Inflammatory macrophage treated with lipopolysaccharide for 1 hour (primary cell): ENCODE measurements at places on chromosomes 7 and 10.
A peak's percentile ranks its signal among the peaks of the same experiment; 100 is the strongest.

DNA sequence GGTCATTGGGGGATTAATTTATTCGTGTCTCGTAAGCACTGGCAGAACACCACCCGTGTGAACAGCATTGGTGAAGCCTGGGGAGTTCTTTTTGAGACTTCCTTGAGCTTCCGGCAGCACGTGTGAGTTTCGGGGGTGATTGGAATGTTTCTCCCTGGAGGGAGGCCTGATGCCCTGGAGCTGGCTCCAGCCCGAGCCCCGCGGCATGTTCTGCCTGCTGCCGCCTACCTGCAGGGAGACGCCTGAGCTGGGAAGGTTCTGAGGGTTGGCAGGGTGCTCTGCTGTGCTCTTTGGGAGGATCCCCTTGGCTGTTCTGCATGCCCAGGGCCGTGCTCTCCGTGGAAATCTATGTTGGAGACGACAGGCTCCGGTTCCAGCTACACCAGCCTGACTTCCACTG is 159.3 kb downstream of the MGMT start:
- no peak for DNase-seq

GRCh38 chr7:102992938-102993717 is 80.3 kb downstream of the LRRC17 start:
- DNase-seq = peak; percentile 5

- DNase-seq = no peak
Measured at GRCh38 chr10:109924967-109925620, 1.8 kb upstream of the XPNPEP1 start.

GRCh38 chr7:2616387-2617324 is 15.1 kb upstream of the TTYH3 start:
- no peak for DNase-seq

DNA sequence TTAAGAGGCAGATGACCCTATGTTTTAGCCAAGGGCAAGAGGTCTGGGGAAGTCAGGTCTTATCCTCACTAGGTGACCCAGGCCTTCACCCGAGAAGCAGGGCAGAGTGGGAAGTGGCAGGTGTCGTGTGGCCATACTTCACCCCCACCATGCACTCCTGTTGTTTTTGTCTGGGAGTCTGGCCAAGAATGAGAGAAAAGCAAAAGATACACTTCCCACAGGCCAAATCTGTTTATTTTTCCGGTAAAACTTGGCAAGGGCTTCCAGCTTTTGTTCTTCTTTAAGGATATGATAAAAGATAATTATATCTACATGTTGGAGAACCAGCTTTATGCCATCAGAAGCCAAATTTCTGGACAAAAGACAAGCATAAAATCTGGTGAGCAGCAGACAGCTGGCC is 137.4 kb upstream of the CDC14C start:
- DNase-seq = no peak

GRCh38 chr7:157008206-157009169 is 2.0 kb downstream of the MNX1 start:
- no peak for DNase-seq

GRCh38 chr10:26481914-26482550 is 43.9 kb downstream of the APBB1IP start:
- DNase-seq = peak; percentile 79

- no peak for DNase-seq
Measured at GRCh38 chr7:11319491-11320274, 346.0 kb downstream of the PHF14 start.

- DNase-seq = no peak
Measured at GRCh38 chr10:119095640-119096039, 8.3 kb upstream of the DENND10 start.

- no peak for DNase-seq
Measured at GRCh38 chr7:148905093-148905666, 21.1 kb upstream of the EZH2 start.

DNA sequence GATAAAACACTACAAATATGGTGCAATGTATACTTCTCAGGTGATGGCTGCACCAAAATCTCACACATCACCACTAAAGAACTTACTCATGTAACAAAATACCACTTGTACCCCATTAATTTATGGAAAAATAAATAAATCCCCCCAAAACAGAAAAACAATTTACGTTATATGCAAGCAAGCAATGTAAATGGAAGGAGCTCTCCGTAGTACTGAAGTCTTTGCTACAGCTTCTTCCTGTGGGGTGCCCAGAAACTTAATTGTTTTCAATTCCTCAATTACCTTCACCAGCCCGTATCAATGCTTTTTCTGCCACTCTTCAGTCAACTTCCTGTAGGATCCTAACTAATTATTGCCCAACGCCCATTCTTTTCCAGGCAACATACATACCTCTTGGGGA is 138.1 kb downstream of the RELN start:
- DNase-seq = no peak

DNA sequence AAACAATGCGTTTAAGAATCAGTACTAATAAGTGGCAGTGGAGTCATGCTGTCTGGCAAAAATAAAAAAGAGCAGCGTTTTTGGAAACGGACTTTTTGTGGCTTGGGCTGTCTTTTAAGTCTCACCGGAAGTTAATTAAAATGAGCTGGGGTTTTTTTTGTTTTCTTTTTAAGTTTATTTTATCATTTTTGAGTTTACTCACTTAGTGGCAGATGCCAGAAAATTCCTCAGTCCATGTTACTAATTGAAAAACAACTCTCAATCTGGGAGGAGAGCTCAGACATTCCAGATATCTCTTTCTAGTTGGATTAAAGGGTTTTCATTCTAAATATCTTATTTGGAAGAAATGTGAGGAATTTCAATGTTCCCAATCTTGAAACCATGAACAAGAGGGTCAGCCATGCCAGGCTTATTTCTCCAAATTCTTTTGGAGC is 133.8 kb upstream of the AGR3 start:
- no peak for DNase-seq

GRCh38 chr7:50185208-50185607 is 92.2 kb upstream of the ZPBP start:
- peak; percentile 56 for DNase-seq

- DNase-seq = no peak
Measured at GRCh38 chr7:52518869-52519268, 516.6 kb upstream of the POM121L12 start.

- no peak for DNase-seq
Measured at GRCh38 chr7:128020159-128020558, 11.1 kb downstream of the LRRC4 start.

DNA sequence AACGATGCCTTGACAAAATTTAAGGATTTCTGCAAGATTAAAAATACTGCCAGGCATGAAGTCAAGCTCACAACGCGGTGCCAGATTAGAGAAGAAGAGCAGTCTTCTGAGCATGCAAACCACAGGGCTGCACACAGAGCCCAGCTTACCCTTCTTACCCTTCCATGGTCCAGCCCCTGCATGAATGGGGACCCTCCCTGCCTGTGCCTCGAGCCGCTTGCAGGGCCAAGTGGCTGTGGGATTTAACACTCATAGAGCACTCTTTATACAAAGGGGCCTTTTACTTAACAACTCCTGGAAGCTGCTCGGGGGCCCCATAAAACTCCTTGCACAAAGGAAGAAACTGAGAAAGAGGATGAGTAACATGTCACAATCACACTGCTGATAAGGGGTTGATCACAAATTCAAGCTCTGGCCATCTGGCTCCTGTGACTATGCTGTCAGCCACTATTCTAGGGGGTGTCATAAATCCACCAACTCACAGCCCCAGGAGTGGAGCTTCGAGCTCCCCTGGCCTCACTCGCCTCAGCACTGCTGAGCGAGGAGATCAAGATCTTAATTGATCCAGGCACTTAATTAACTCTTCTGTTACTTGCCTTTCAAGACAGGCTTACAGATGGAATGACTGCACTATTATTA is 514.8 kb downstream of the TNS3 start:
- DNase-seq = no peak

DNA sequence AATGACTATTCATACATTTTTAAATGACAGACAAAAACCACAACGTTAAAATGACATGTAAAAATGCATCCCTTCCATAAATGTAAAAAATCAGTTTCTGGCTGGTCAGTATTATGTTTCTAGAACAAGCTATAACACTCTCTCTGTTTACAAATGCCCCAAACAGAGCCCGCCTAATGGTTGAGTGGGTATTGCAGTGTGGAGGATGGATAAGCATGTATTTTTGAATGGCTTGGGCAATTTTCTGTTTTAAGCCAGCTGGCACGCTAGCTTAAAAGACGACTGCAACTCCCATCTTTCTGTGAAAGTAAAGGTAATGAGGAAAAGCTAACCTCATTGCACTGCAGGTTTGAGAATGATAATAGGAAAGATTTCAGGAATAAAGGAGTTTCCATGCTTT is 430.7 kb downstream of the PARD3 start:
- DNase-seq = no peak

DNA sequence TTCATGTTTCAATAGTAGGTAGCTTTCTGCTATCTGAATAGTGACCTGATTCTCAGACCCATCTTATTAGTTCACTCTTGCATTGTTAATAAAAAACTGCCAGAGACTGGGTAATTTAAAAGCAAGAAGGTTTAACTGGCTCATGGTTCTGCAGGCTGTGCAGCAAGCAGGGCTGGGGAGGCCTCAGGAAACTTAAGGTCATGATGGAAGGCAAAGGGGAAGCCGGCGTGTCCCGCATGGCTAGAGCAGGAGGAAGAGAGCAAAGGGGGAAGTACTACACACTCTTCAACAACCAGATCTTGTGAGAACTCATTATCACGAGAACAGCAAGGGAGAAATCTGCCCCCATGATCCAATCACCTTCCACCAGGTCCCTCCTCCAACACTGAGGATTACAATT is 185.2 kb upstream of the PITRM1 start:
- peak; percentile 20 for DNase-seq

DNA sequence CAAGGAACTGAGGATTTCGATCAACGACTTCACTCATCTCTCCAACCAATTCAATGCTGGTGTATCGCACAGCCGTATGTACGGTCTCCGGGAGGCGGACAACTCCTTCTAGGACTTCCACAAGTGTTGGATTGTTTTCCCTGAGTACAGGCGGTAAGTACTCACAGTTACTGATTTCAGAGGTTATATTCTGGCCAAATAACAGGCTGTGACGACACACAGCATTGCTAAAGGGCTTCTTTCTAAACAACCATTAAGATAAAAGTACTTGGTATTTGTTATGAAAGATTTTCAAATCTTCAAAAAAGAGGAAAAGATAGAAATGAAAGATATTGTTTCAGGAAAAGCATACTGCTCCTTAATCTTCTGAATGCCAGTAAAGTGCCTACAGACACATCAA is 52.2 kb downstream of the IRF5 start:
- no peak for DNase-seq

DNA sequence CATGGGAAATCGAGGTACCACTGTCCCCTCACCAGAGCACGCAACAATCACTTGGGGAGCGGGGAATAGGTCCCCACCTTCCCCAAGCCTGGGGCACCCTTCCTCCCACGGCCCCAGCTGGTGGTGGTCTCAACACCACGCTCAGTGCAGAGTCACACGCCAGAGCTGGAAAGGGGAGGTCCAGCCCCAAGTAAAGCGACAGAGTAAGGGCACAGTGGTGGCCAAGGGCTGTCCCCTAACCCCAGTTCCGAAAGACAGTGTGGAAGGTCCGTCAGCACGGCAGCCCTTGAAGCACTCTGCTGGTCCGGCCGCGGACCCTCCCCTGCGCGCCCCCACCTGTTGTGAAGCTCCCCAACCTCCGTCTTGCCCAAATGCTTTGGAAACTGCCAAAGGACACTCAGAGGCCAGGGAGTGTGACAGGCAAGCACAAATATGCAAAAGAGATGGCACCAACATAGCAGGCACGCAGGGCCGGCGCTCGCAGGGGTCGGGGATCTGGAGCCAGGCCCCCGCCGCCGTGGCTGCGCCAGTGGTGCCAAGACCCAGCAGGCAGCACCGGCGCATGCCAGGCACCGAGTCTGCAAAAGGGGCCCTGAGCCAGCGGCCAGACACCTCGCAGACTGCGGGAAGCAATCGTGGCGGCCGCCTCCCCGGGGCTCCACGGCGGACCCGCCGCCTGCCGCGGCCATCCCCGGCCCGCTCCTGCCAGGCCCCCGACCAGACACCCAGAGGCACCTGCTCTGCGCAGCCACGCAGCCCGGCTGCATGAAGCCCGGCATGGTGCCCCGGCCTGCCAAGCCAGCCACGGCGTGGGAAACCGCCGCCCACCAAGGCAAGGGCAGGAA is 51.6 kb upstream of the SRRM3 start:
- no peak for DNase-seq

GRCh38 chr10:102604439-102604841 is 39.8 kb upstream of the TRIM8 start:
- DNase-seq = peak; percentile 33

DNA sequence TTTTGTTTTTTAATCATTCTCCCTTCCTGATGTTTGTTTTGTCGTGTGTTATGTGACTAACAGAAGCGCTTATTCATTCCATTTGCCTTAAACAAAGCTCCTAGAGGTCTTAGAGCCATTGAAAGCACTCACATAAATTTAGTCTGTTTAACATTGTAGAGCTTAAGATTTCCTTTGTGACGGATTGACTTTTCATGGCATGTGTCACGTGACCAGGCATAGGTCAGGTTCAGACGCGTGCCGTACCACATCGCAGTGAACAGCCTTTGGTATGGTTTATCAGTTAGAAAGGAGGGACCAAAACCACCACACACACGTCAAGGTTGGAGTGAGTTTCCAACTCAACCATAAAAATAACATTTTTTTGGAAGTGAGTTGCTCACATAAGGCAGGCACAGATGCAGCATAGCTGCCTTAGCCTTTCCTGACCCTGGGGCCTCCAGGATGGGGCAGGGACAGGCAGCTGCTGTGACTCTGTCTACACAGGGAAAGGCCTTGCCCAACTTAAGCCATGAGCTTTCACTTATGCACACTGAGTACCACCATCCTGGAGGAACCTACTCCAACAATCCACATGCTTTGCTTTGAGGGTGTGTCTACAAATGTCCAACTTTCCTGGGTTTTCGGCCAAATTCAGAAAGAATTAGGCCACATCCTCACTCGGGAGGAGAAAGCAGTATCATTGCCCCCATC is 55.5 kb downstream of the WDFY4 start:
- DNase-seq = no peak
